Left cardiac atrium (tissue), 4 donors: ENCODE measurements at places on chromosomes 11 and 22.

DNA sequence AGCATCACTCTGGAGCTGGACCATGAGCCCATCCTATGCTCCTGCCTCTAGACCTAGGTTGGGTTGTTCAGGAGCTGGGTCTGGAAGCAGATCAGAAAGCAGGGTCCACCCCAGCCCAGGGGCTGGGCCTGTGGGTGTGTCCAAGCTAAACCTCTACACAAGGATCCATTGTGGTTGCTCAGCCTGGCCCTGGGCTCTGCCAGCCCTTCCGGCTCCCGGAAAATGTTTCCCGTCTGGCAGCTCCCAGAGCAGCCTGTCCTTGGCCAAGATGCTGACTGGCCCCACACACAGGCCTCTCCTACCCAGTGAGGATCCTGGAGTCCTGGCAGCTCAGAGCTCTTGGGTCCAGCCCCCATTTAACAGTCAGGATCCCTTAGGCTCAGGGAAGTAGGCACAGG is 35.3 kb upstream of the FCHSD2 start:
- peak; percentile 86 for DNase-seq

DNA sequence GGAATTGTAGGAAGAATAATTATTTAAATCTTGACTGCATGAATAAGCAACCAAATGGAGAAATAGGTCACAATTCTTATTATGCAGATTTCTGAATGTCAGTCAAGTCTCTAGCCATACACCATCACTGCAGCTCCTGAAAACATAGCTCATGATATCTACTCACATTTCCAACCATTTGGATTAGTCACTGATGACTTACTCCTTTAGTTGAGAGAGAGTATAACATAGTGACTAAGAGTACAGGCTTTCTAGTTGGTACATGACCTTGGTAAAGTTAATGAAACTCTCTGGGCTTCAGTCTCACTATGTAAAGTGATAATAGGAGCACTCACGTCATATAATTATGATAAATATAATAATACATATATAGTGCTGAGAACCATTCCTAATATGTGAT is 265.2 kb downstream of the KCNA4 start:
- DNase-seq: no peak

GRCh38 chr11:42827845-42828244 is 484.0 kb upstream of the API5 start:
- DNase-seq: no peak

DNA sequence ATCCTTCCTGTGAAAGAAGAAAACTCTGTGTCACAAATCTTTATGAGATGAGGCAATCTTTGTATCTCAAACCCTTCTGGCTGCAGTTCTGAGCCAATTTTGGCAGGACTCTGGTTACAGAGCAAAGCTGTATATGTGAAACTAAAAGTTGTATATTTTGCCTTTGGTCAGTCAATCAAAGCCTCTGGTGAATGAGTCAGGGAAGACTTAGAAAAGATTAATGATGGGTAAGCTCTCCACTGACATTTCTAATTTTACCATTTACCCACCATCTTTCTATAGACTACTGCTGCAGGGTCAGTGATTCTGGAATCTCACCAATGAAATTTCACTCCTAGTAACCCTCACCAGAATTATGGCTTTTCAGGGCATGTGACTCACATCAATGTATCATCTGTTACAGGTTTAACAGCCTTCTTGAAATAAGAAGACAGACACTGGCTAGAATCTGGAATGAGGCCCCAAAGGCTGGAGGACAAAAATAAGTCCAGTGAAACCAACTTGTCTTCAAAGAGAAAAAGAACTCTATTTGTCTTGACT is 43.3 kb downstream of the USP35 start:
- DNase-seq: no peak

DNA sequence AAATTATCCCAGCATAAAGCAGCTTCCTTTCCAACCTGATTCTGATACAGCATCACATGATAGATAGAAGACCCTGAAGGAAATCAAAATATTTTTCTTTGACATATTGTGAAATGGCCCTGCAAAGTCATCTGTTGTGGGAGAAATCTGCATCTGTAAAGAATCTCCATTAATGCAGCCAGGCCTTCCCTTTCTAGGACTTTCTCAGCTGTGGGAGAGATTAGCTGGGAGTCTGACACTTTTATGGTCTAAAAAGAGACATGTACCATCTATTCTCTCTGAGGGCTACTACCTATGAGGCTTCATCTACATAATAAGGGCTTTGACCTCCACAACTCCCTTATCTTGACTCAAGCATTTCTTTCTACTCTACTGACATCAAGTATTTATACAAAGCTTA is 238.1 kb downstream of the SWAP70 start:
- DNase-seq: no peak

DNA sequence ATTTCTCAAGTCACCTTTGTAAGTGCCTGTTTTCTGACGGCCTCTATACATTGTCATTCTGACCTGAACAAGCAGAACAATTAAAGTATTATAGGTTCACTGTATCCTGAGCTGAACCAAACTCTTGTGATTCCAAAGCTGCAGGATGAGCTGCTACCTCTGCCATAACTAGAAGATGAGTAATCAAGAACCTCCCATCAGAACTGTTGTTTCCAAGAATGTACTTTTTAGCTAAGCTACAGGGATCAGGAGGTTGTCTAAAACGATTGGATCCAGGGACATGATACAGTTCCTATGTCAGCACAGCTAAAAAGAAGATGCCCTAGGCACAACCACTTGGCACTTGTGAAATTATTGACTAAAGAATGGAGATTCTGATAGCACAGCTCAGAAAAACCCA is 288.4 kb upstream of the CCDC90B start:
- no peak for DNase-seq

GRCh38 chr11:68928136-68928880 is 24.6 kb downstream of the IGHMBP2 start:
- no peak for DNase-seq

DNA sequence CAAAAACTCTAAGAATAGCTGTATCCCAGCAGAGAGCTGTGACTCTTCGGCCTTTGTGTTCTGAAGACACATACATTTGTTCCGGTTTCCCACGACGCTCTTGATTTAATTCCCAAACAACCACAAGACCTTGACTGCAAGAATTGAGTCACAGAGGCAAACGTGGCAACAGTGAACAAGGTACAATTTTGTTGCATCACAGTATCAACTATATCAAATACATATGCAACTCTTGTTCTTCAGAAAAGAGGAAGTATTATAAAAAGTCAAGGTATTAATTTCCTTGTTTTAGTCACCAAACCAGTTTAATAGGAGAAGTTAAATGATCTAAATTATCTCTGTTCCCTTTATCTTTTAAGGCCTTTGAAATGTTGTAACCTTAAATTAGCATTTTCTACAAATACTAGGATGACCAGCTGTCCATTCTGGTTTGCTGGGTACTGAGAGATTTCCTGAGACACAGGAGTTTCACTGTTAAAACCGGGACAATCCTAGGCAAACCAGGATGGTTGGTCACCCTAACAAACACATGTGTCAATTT is 11.1 kb downstream of the HPS5 start:
- DNase-seq: no peak

DNA sequence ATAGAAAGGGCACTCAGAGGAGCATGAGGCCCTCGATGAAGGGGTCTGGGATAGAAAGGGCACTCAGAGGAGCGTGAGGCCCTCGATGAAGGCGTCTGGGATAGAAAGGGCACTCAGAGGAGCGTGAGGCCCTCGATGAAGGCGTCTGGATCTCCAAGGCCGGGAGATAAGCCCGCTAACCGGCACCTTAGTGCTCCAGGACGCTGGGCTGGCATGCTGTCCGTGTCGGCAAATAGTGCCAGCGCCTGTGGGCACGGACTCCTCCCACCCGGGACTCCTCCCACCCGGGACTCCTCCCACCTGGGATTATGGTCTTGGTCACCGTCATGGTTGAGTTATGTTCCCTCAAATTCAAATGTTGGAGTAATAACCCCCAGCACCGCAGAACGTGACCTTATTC is 725.3 kb downstream of the BRD1 start:
- DNase-seq: no peak

DNA sequence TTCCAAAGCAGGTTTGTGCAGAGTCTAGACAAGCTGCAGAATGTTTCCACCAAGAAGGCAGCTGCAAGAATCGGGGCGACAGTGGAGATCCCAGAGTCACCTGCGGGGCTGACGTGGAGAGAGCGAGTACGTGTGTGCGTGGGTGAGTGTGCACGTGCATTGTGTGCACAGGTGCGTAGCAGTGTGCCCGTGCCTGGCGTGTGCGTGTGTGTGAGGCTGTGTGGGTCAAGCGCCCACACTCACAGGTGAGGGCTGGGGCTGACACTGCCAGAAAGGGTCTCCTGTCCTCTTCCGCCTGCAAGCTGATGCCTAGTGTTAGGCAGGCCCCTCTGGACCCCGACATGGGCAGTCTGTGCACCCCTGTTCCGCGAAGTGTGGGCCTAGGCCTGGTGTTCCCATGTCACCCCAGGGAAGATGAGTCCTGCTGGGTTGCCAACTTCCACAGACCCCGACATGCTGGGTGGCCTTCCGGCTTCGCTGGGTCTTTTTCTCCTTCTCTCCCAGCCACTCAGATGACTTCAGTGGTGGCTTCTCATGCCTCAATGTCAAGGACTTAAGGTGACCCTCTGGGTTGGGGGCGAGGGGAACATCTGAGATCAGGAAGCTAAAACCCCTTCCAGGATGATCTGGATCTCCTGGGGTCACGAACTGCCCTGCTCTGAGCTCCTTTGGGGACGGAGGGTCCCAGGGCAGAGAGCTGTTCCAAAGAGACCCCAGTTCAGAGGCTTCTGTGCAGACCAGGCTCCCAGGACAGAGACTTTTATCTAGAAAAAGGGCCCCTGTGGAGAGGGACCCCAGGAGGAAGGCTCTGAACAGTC is 10.4 kb upstream of the SYT8 start:
- DNase-seq: no peak
